ENCODE measurements at places on chromosomes 6 and 20.

DNA sequence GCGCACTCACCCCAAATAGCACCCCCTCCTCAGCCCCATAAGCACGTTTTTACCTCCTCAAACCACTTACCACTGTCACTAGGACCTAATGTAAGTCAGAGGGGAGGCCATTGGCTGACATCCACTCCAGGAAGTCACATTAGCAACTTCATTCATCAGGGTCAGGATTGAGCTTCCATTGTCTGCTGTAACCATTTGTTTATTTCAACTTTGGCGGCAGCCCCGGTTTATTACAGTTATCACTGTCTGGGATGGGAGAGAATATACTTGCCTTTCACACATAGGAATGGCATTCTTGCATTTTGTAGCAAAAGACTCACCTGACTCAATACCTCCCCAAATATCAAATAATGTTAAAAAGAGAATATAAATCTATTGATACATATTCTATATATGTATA is 38.3 kb downstream of the MAFB start:
- DNase-seq: no peak

GRCh38 chr6:136549300-136550044 is 750 bp downstream of the MAP7 start:
- DNase-seq: no peak

DNA sequence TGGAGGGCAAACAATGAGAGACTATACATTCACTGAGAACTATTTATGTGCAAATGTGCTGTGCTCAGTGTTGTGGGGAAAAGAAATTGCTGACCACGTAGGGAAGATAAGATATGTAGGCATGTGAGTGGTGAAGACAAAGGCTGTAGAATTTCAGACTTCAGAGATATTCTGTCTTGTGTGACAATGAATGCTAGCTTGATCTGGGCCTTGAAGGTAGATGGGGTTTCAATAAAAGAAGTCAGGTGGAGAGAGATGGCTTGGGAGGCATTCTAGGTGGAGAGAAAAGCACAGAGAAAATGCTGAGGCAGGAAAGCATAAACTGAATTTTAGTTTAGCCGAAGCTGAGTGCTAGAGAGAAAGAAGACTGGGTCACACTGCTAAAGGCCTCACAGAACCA is 56.8 kb upstream of the EEF1A1 start:
- no peak for DNase-seq

GRCh38 chr20:39019805-39020325 is 57.7 kb downstream of the DHX35 start:
- DNase-seq: peak; percentile 85

- DNase-seq: peak; percentile 13
Measured at GRCh38 chr20:1900321-1900801, 5.2 kb downstream of the SIRPA start.

DNA sequence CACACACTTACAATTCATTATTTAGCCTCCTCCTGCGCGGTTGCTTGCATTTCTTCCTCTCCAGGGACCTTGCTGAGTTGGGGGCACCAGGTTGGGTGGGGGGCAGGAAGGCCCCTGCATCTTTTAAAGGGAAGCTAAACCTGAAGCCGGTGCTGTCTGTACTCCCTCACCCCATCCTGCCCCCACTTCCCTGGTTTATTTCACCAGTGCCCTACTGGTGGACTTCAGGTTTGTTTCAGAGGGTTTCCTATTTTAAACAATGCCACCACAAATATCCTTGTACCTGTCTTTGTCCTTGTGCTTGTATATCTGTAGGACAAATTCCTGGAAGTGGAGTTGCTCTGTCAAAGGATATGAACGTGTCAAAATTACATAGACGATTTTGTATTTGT is 21.0 kb downstream of the PTK7 start:
- no peak for DNase-seq

DNA sequence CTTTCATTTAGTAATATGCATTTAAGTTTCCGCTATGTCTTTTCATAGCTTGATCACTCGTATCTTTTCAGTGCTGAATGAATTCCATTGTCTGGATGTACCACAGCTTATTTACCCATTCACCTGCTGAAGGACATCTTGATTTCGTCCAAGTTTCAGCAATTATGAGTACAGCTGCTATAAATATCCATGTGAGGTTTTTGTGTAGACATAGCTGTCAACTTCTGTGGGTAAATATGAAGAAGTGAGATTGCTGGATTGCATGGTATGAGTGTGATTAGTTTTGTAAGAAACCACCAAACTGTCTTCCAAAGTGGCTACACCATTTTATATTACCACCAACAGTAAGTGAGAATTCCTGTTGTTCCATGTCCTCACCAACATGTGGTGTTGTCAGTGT is 79.2 kb upstream of the STMND1 start:
- DNase-seq: no peak

- DNase-seq: no peak
Measured at GRCh38 chr20:41165001-41165882, 27.9 kb downstream of the PLCG1 start.

GRCh38 chr20:7496394-7496991 is 443.8 kb downstream of the HAO1 start:
- no peak for DNase-seq

- peak; percentile 38 for DNase-seq
Measured at GRCh38 chr6:39137245-39137644, 22.3 kb upstream of the SAYSD1 start.

- no peak for DNase-seq
Measured at GRCh38 chr20:24531631-24532419, 62.4 kb downstream of the SYNDIG1 start.

Data from activated CD4-positive, alpha-beta T cell treated with anti-CD3 and anti-CD28 coated beads, Interleukin-10, Interleukin-2, amounts not matched to agents 100 ng/mL and 50 ng/mL, durations not matched to agents 16 hours and 8 hours (primary cell).